ENCODE measurements at places on chromosomes 4 and X.

DNA sequence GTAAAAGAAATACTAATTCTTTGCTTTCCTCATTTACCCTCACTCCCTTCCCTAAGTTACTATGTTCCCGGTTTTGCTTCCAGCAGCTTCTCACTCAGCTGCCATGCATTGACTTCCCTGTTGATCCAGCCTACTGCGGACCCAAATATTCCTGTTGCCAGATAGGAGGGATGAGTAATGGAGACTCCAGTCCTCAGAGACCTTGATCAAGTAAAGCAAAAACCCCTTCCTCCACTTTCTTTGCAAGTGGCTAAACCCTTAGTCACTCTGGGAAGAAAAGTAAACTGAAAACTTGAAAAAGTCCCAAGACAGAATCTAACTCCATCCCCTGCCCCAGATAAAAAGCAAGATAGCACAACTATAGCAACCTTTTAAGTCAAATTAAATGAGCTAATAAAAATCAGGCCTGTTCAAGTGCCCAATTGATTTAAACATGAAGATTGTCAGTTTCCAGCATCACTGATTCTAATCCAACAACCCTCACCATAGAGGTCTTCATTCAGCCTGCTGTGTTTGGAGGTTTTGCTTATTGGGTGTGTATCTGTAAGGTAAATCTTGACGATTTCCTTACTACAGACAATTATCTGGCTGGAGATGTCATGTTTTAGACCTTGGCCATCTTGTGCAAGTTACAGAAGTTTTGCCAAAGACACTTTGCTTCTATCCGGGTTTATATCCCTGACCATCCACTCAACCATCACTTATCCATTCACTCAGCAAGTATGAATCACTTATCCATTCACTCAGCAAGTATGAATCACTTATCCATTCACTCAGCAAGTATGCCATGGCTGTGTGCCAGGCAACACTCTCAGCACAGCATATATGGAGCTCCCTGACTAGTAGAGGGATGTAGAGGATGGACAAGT lies 17.6 kb downstream of the FGFBP1 start:
- peak; percentile 97 for DNase-seq

GRCh38 chr4:123597586-123597985 lies 201.0 kb downstream of the SPRY1 start:
- DNase-seq = peak; percentile 53

DNA sequence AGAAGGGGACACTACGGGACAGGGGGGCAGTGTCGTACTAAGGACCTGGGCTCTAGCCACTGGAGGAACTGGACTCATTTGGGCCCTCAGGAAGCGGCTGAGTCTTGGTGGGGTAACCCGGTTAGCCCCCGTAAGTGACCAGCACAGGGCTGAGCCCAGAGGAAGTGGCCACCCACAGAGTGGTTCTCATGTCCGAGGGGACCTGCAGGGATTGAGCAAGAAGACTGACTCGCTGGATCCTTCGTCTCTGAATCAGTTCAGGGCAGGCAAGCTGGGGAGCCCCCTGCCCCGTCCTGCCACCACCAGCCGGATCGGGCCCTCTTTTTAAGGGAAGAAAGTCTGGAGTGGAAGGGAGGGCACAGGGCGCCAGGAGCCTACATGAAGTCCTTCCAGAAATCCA lies 719 bp upstream of the BGN start:
- no peak for DNase-seq

- DNase-seq = no peak
Observed at GRCh38 chr4:113270520-113271319, 221.3 kb downstream of the ANK2 start.

DNA sequence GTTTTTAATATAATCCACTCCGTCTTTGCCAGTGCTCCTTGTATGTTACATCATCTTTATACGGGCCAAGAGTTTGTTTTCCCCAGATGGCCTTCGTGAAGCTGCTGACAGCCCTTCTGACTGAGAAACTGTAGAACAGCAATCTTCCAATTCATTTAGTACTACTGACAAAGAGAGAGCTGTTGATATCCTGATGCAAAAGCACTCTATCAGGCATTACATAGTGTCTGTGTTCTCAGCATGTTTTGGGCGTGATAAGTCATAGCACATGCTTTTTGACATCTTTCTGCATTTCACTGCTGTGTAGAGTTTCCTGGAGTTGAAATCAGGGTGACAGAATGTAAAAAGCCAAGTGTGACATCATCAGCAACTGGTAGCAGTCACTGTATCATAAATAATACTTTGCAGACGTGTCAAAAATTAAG lies 746.3 kb upstream of the FAM241A start:
- DNase-seq = no peak

GRCh38 chr4:112859456-112860184 lies 189.8 kb upstream of the ANK2 start:
- DNase-seq = no peak
